ENCODE measurements at places on chromosomes 12 and 14.
A peak's percentile ranks its signal among the peaks of the same experiment; 100 is the strongest.

DNA sequence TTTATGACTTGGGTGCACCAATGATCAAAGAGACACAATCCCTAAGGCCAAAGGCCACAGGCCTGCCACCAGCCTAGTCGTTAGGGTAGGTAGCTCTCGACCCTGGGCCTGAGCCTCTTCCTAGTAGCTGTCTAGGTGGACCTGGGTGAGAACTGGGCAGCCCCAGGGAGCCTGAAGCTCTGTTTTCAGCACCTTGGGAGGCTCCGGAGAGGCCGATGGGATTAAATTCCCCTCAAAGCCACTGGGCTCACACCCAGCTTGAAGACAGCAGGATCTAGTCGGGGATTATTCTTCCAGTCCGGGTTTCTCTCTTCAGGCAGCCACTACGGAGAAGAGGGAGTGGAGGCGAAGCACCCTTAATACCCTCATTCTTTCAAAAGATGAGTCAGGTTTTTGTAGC, 79.8 kb downstream of the TMEM260 start:
- no peak for DNase-seq

GRCh38 chr12:18567787-18568186, 170.0 kb downstream of the PLCZ1 start:
- DNase-seq: no peak

- peak; percentile 11 for DNase-seq
Observed at GRCh38 chr14:101889898-101890297, 74.5 kb upstream of the DYNC1H1 start.

DNA sequence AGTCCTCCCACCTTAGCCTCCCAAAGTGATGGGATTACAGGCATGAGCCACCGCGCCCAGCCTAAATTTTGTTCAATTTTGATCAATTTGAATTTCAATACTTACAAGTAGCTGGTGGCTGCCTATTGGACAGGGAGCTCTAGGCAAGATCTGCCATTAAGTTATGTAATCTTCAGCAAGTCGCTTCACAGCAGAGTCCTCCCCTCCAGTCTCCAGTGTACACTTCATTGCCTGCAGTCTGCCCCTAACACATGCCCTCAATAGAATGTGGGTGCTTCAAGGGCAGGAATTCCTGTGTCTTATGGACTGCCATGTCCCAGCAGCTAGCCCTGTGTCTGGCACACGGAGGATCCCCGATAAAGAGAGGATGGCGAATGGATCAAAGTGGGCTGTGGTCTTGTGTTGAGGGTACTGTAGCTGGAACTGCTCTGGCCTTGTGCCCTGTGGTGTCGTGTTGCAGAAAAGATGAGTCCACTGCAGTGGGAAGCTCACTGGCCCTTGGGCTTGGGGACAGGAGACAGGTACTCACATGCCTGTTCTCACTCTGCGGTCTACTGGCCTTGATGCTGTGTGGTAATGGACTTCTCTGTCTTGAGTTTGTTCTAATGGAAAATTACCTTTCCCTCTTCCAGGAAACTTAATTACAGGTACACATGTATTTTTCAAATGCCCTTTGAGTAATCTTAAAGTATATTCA, 67.6 kb downstream of the TECPR2 start:
- no peak for DNase-seq

- DNase-seq: peak; percentile 69
Observed at GRCh38 chr14:99522457-99522891, 41.3 kb downstream of the CCNK start.

DNA sequence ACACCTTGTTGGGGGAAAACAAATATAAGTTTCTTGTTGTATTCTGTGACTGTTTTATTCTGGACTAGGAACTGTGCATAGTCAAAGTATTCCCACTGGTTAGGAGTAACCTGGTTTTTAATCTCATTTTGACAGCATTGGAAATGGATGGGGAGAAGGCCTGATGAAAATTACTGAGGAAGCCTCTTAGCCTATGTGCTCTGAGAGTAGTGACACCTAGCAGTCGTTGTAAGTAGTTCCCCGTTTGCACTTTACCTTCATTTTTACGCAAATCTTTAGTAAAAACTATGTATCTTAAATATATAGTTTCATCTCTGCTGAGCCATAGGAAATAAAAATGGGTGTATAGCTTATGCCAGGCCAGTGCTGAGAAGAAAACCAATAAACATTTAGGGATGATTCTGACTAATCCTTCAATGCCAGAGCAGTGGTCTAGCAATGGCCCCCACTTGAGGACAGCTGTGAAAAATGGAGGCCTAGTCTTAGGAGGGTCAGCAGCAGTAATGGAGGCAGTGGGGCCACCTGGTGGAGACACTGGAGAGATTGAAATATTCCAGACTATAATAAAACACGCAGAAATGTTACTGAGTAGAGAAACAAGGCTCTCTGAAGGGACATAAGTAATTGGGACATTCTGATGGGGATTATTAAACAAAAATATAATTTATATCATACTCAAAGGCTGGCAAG, 133.2 kb upstream of the NOVA1 start:
- peak; percentile 28 for DNase-seq

- no peak for DNase-seq
Observed at GRCh38 chr12:88400302-88400701, 180.0 kb downstream of the KITLG start.

DNA sequence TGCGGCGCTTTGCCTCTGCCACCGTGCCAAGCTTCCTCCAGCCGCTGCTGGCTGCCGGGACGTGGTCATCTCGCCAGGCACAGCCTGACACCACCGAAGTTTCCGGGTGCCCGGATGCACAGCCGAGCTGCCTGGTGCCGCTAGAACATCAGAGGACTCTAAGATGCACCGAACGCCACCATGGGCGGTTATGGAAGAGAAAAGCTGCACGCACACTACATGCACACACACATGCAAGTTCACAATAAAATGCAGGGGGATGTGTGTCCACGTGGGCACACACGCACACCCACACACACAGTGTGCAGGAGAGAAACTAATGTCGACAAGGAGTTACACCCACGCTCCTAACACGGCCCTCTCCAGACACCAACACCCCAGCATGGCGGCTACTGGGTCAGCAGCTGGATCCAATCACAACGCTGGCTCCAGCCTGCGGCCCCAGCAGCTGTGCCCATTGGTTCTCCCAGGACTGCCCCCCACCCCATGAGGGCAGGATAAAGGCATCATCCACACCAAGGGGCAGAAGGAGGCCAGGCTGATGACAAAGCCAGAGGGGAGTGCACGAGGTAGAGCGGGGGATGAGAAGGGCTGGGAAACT, 82.7 kb downstream of the BCL11B start:
- peak; percentile 20 for DNase-seq

DNA sequence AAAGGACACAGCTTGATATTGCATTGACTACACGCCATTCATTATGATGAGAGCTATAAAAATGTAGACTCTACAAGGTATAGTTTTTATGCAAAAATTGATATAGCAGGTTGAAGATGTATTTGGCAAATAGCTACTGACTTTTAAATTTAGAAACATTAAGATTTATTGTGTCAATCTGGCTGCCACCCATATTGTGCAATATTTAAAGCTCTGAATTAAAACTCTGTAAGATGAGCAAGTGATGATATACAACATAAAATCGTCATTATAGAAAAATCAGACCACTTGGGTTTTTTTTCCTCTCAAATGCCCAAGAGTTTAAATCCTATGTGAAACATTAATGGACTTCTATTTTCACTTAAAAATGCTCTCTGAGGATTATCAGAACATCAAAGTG, 36.8 kb upstream of the E2F7 start:
- no peak for DNase-seq

DNA sequence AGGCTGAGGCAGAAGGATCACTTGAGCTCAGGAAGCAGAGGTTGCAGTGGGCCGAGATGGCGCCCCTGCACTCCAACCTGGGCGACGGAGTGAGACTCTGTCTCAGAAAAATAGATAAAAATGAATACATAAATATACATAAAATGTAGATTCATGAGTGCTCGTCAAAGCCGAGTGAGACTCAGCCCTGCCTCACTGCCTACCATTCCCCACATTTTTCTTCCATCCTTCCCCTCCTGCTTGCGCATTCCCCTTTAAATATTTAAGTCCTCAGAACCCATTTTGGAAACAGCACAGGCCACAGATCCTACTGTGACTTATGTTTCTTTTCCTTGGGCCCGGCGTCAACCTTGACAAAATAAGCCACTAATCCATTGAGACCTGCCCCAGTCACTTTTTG, 31.9 kb upstream of the AACS start:
- DNase-seq: no peak

GRCh38 chr14:69354383-69355153, 43.5 kb downstream of the ERH start:
- DNase-seq: no peak

DNA sequence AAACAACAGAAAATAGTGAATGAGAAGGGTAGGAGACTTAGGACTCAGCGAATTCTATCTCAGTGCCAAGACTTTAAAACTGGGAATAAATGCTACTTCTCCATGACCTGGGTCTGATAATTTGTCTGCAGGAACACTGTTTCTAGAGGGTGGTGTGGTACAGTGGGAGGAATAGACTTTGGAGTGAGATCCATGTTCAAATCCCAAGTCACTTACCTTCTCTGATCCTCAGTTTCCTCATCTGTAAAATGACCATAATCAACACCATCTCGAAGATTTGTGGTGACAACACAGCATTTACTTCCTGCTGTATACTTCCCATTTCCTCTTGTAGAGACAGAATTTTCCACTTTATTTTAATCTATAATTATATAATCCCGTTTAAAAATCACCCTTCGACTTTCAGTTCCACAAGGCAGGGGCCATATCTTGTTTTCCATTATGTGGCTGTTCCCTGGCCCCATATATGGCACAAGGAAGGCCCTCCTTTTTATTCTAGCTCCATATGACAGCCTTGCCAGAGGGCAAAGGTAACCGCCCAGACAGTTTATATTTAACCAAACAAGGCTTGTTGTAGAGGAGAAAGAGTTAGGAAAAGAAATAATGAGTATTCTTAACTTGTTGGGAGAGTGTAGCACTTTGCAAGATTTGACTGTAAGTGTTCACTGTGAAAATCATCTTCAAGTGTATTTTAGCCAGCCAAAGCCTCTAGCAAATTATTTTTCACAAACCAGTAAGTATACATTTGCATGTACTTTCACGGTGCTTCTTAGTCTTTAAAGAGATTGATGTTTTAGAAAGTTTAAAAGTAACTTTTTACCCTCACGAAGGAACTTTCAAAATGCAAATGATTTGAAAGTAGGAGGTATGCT, 243.1 kb downstream of the AKAP6 start:
- DNase-seq: no peak

DNA sequence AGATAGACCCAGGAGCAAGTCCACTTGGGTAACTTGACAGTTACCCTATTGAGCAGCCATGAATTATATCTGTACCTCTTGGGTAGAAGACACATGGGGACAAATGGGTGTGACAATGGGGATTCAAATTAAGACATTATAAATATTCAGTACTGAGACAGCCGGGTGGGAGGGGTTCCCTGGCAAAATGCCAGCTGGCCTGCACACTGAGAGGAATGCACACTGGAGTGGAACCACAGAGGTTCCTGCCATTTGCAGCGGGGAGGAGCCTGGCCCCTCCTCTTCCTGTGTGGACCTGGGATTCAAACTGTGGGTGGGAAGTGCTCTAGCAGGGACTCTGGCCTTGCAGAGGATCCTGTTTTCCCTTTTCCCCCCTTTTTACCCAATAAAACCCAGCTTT, 118.7 kb upstream of the CDKN3 start:
- peak; percentile 13 for DNase-seq

- DNase-seq: no peak
Observed at GRCh38 chr12:3247629-3248161, 170.5 kb downstream of the TSPAN9 start.

DNA sequence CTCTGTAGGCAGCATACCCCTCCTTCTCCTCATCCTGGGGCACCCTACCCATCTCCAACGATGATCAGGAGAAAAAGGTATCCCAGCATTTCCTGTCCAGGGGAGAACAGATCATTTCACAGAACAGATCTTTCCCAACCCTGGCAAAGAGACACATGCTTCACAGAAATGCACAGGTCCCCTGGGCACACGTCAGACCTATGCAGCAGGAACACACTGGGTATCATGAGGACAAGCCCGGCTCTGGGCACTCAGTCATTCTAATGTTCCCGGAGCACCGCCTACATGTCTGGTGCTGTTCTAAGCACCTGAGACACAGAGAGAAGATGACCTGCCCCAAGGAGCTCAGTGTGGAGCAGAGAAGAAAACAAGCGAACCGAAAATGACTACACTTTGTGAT, 56.2 kb downstream of the ACTN1 start:
- DNase-seq: no peak

DNA sequence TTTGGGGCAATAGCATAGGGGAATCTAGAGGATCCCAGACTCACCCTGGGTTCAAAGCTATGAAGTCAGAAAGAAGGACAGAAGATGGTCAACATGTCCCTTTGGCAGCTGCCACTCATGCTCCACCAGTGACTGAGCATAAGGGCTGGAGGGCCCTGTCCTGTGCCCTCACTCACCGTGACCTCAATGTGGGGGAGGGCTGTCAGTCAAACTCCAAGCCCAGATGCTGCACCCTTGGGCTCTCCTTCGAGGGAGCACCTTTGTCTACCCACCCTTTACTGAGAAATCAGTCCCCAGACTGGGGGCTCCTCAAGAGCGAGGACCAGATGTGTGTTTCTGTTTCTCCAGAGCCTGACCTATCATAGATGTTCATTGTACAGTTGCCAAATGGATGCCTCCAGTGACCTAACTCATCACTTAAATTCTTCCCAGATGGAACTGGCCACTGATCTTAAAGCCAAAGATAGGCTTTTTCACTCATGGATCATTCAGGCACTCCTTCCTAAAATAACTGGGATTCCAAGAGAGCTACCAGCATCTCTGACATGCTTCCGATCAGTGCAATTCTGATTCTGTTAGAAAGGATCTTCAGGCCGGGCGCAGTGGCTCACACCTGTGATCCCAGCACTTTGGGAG, 27.2 kb upstream of the VSX2 start:
- no peak for DNase-seq

- no peak for DNase-seq
Observed at GRCh38 chr14:85617791-85618190, 87.8 kb downstream of the FLRT2 start.

DNA sequence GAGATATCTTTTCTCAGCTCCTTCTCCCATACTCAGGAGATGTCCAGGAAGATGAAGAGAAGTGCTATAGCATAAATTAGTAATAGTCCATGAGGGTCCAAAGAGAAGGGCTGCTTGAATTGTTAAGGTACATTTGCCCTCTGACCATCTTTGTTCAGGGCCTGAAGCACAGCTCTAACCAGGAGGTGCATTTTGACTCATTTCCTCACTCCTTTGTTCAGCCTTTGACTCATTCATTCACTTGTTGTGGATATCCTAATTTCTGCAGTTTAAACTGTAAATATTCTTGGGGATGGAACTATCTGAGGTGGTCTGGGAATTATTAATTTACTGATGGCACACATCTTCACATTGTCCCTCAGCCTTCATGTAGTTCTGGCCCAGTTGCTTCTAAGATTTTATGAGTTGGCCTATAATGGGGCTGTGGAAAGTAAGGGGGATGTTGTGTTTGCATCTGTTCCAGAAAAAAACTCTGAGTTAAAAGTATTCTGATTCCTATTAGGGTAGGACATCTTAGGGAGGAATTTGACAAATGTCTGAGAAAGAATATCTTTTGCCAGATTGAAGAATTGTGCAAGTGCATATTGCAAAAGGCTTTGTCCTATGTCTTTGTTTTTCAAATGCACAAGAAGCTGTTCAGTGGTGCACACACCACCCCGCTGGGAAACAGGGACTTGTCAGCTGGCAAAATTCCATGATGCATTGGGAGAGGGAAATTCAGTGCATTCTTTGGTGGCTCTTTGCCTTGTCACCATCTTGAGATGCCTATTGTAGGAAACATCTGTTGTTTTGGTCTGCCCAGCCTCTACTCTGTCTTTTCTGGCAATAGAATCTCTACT, 22.1 kb downstream of the SMOC1 start:
- peak; percentile 17 for DNase-seq

- no peak for DNase-seq
Observed at GRCh38 chr14:76131071-76131965, 20.4 kb upstream of the GPATCH2L start.

GRCh38 chr14:89899917-89900663, 54.4 kb downstream of the EFCAB11 start:
- peak; percentile 53 for DNase-seq

All from astrocyte of the hippocampus (primary cell).